ENCODE measurements at places on chromosomes 11 and 22.

DNA sequence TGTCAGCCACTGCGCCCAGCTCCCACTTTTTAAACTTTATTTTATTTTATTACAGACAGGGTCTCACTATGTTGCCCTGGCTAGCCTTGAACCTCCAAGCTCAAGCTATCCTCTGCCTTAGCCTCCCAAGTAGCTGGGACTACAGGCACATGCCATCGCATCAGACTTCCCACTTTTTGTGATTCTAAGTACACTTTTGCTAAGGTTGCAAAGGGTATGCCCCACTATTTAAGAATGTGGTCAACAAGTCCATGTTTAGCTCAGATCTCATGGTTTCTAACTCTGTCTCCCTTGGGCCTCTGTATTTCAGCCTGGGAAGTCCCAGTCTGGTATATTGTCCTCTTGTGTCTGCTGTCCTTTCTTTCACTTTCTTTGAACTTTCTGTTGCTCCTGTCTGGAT lies 35.3 kb downstream of the EXPH5 start:
- no peak for DNase-seq

DNA sequence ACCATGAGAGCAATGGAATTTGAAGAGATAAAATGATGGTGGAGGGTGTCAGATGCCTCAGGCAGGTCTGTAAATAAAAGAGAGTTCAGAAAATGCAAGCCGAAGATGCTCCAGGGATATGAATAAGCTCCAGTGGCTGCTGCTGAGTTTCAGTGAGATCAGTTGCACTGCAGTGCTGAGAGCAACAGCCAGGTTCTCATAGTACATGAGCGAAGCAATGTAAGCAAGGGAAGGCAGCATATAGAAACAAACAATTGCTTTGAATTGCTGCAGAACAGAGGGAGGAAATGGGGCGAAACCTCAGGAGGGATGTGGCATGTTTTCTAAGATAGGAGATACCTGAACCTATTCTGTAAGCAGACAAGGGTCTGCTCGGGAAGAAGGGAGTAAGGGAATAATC lies 369.5 kb downstream of the AASDHPPT start:
- no peak for DNase-seq

- DNase-seq: peak; percentile 36
Measured at GRCh38 chr11:65498977-65499712, at the start of gene MALAT1. Gene MALAT1 (plus strand): TSS chr11:65499045.

- no peak for DNase-seq
Measured at GRCh38 chr11:40384991-40385390, 1074.5 kb downstream of the LRRC4C start.

GRCh38 chr11:67503119-67504004 lies 1.8 kb downstream of the PITPNM1 start:
- no peak for DNase-seq

DNA sequence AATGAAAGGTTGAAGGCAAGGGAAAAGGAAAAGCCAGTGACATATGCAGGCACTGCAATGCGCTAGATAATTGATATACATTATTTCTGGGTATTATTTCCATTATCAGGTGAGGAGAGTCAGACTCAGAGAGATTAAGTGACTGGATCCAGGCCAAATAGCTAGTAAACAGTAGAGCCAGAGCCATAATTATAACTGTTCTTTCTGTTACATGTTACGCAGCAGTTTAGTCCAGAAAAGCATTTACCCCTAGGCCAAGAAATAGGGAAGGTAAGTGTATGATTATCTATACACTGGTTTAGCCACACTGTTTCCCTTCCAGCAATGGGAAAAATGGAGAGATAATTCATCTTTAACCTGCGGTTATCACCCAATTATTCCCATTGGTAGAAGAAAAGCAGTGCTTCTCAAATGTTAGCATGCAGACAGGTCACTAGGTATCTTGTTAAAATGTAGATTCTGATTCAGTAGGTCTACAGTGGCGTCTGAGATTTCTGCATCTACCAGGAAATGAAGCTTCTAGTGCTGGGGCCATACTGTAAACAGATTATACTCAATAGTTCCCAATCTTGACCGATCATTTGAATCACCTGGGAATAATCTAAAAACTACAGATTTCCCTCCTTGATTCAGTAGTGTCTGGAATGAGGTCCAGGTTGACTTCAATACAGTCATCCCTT lies 69.4 kb downstream of the RBFOX2 start:
- no peak for DNase-seq

DNA sequence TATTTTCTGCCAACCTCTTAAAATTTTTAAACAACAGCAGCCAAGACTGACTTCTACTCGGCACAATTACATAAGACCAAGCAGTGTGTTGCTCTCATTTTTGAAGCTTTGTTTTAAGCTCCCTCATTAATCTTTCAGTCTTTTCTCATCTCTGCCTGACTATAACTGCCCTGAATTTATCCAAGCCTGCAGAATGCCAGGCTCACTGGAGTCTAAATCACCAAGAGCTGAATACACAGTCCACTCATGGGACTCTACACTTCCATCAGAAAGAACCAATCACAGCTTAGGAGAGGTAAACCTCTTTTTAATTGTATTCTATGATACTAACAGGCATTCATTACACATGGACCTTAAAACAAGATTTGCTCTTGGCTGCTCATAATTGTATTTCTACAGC lies 178.7 kb downstream of the CADM1 start:
- DNase-seq: no peak

DNA sequence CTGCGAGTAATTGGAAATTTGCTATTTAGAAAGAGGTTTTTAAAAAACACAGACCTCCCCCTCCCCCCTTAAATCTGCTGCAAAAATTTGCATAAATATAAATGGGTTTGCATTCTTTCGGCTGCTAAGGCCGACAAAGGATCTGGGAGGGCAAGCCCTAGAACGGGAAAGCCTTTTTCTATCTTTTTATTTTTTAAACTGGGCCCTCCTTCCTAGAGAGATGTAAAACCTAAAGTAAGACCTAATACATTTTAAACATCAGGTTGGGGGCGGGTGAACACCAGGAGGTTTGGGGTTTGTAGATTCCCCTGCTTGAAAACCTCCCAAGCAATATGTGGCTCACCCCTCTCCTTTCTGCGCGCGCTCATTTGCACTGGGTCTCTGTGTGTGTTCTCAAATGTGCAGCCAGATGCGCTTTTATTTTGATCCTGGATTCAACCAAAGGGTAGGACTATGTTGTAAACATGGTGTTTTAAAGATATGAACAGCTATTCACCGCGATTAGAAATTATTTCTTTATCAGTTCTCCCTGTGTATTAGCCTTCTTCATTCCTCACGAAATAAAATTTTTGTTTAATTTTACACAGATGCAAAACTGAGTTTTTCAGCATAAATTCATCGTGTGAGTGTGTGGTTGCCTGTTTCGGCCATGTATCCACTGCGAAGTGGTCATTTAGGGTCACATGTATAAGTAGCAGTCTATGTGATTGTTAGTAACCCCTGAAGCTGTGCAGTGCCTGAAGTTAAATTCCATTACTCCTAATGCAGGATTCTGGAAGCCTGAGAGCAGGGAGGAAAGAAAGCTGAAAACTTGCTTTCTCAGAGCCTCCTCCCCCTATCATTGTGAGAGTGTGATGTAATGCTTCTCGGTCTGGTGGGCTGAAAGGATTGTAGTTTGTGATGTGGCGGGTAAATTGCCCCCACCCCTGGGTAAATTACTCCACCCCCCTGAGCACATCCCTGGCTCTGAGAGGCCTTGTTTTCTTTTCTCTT lies 988 bp downstream of the TNRC6B start:
- DNase-seq: peak; percentile 71

- no peak for DNase-seq
Measured at GRCh38 chr11:134330611-134331353, 1.0 kb upstream of the GLB1L2 start.

Measured in right kidney (tissue), 9 donors.